ENCODE measurements at places on chromosomes 1 and 21.

- DNase-seq, result no peak
Measured at GRCh38 chr1:55635856-55636255, 420.7 kb upstream of the USP24 start.

DNA sequence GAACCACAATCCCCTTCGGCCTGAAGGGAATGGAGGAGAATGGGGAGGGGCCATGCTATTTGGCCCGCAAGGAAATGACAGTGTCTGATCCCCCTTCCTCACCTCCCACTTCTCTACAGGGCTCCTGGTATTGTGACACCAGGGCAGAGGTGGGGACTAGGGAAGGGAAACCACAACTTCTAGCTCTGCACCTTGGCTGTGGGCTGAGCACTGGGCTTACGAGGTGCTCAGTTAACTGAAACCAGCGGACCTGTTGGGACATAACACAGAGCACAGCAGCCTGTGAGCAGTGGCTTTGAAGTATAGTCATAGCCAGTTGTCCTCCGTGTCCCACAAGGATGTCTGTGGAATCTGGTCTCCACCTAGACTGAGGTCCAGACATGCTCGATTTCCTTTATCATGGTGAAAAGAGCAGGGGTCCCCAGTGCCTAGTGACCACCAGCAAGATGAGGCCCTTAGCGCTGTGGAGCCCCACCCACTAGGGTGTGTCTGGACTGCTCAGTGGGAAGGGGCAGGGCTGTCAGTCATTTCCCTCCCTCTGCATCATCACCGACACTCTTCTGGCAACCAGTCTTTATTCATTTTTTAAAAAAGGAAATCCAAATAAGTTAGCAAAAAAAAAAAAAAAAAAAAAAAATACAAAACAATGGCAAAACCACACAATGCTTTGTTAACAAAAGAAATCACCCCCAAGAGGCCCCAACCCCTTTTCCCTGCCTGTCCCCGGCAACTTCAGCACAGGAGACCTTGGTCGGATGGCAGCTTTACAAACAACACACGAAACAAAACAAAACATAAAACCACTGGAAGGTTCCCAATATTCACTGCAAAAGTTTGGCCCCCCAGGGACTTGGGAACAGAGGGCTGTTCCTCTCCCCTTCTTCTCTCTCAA lies 3.0 kb downstream of the MYOG start:
- no peak for DNase-seq

DNA sequence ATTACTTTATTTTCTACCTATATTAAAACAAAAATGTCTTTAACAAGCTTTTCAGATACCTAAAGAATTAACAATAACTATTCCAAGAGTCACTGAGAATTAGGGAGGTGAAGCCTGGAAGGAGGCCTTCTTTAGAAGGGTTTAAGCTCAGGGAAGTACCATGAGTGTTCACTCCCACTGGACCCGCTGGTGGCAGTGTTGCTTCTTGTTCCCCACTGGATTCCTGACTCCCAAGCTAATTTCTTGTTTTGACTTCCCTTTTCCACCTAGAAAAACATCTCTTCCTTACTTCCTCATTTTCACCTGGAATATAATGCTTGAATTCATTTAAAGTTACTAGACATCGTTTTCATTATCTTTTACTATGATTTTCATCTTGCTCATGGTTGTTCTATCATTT lies 264.2 kb downstream of the HMCN1 start:
- no peak for DNase-seq

GRCh38 chr1:11071463-11072215 lies 11.8 kb upstream of the SRM start:
- no peak for DNase-seq

GRCh38 chr21:43893536-43894205 lies 28.6 kb downstream of the AGPAT3 start:
- DNase-seq, result no peak

DNA sequence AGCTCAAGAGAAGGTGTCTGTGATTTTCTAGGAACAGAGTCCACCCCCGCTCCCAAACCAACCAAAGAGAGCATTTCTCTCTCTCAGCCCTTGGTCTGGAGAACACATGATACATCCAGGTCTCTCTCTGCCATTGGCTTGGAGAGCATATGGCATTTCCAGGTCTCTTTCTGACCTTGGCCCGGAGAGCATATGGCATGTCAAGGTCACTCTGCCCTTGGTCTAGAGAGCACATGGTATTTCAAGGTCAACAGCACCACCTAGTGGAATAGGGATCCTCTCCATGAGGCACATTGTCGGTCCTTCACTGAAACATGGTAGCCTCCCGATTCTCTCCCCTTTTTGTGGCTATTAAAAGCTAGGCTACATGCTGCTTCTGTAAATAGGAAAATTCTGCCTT lies 437.7 kb upstream of the OLFM3 start:
- DNase-seq, result no peak

DNA sequence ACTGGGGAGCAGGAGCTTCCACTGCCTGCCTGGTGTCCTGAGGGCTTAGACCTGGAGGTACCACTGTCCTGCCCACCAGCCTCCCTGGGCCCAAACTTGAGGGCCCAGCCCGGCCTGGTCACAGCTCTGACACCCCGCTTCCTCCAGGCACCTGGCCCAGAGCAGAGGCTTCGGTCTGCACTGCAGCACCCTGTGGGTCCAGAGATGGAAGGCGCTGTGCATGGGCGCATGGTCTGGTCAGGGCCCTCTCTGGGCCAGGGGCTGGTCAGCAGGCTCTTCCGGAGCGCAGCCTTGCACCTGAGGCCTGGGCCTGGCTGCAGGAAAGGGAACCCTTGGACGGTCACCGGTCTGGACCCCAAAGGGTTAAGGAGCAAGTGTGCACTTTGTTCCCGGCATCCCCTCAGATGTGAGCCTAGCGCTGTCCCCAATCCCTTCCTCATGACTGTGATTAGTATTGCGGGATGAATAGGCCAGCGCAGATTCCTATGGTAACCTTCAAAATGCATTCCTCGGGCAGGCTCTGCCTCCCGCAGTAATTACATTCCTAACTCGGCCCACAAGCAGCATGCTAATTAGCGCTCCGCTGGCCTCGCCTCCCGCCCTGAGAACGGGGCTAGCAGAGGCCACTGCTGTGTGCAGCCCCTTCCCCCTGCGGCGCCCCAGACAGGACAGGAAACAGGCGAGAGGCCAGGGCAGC lies 36.3 kb downstream of the PRDM16 start:
- DNase-seq, result no peak

GRCh38 chr1:226895644-226896043 lies 25.2 kb downstream of the PSEN2 start:
- DNase-seq, result no peak

DNA sequence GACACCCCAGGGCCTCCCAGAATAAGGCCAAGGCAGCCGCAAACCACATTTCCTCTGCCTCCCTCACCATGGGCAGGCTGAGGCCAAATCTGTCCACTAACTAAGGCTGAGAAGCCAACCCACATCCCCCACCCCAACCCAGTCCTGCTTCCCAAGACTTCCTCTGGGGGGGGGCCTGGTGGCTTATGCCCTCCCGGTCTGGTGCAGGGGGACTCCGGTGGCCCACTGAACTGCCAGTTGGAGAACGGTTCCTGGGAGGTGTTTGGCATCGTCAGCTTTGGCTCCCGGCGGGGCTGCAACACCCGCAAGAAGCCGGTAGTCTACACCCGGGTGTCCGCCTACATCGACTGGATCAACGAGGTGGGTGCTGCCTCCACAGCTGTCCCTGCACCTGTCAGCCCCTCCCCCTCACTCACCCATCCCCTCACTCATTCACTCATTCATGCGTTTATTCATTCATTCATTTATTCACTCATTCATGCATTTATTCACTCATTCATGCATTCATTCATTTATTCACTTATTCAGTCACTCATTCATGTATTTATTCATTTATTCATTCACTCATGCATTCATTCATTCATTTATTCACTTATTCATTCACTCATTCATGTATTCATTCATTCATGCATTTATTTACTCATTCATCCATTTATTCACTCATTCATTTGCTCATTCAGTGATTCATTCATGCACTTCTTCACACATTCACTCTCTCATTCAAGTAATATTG lies 7.3 kb downstream of the CTRC start:
- no peak for DNase-seq

DNA sequence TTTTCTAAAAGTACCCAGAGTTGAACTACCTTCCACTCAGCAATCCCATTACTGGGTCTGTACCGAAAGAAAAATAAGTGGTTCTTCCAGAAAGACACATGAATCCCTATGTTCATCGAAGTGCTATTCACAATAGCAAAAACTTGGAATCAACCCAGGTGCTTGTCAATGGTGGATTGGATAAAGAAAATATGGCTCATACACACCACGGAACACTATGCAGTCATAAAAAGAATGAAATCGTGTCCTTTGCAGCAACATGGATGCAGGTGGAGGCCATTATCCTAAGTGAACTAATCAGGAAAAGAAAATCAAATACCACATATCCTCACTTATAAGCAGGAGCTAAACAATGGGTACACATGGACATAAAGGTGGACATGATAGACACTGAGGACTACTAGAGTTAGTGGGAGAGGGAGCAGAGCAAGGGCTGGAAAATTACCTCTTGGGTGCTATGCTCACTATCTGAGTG lies 32.9 kb upstream of the JUN start:
- no peak for DNase-seq

DNA sequence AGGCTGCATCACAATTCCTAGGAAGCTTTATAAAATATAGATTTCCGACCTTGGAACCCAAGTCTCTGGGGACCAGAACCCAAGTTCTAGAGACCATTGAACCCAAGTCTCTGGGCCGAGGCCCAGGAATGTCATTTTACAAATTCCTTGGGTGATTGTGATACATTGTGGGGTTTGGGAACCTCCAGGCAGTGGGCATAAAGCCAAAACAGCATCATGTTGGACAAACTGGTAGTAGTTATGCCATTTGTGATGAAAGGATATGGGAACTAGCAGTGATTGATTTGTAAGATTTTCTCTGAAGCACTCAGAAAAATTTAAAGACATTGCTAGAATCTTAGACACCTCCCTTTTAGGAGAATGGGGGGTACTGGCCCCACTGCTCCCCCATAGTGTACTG lies 160.2 kb downstream of the HIVEP3 start:
- no peak for DNase-seq

GRCh38 chr1:83060651-83061390 lies 938.1 kb downstream of the TTLL7 start:
- DNase-seq, result no peak

- DNase-seq, result no peak
Measured at GRCh38 chr21:26843933-26844257, 1.3 kb downstream of the ADAMTS1 start.

GRCh38 chr1:115107516-115108260 lies 18.4 kb upstream of the TSPAN2 start:
- no peak for DNase-seq

GRCh38 chr1:44661781-44662682 lies 12.2 kb downstream of the TMEM53 start:
- no peak for DNase-seq

- no peak for DNase-seq
Measured at GRCh38 chr1:202126426-202126825, 3.7 kb downstream of the GPR37L1 start.

DNA sequence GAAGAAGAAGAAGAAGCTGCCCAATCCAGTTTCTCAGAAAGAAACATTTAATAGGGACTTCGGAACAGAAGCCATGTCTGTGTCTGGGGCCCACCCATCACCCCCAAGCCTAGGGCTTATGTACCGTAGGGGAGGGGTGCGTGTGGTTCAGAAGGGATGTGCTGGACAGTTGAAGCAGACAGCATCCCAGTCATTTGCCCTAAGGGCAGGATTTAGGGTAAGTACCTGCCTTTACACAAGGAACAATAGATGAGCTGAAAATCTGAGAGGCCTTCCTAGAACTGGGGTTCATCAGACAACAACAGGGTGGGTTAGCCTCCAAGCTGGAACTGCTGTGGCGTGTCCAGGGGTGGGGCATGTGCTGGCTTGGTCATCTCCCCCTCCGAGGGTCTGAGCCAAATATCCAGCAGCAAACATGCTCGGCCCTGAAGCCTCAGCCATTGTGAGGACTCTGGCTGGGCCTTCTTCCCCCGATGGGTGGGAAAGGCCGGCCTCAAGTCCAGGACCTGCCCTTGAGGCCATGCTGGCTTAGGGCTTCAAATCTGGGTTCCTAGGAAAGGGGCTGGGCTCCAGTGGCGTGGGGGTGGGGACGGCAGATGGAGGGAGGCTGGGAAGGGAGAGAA lies 12.1 kb downstream of the CSTB start:
- DNase-seq, result no peak

GRCh38 chr1:151980287-151981177 lies 13.1 kb downstream of the S100A10 start:
- no peak for DNase-seq

DNA sequence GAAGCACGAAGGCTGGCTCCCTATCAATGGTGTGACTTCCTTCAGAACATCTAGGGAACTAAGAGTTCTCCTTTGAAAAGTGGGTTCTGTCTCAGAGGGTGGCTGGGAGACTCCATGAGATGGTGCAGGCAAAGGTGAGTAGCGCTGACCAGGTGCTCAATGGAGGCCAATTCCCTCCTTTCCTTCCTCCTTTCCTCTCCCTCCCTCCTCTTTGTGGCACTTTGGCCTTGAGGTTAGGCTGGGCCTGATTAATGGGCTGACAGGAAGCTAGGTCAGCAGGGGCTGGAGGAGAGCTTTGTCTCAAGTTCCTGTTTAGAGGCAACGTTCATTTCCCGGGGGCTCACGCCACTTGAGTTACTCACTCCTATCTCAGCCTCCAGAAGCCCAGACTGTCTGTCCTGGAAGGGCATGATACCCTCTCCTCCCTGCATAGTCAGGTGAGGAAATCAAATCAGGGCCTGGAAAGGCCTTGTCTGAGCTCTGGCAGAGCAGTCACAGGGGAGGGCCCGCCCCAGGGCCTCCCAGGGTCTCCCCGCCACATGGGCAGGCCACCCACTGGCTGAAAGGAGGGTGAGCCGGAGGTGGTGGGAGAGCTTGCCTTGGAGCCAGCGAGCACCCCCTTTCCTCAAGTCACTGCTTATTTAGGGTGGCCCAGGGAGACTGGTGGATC lies 58.4 kb upstream of the SSBP3 start:
- no peak for DNase-seq

GRCh38 chr1:59520827-59521418 lies 224.0 kb downstream of the FGGY start:
- no peak for DNase-seq

DNA sequence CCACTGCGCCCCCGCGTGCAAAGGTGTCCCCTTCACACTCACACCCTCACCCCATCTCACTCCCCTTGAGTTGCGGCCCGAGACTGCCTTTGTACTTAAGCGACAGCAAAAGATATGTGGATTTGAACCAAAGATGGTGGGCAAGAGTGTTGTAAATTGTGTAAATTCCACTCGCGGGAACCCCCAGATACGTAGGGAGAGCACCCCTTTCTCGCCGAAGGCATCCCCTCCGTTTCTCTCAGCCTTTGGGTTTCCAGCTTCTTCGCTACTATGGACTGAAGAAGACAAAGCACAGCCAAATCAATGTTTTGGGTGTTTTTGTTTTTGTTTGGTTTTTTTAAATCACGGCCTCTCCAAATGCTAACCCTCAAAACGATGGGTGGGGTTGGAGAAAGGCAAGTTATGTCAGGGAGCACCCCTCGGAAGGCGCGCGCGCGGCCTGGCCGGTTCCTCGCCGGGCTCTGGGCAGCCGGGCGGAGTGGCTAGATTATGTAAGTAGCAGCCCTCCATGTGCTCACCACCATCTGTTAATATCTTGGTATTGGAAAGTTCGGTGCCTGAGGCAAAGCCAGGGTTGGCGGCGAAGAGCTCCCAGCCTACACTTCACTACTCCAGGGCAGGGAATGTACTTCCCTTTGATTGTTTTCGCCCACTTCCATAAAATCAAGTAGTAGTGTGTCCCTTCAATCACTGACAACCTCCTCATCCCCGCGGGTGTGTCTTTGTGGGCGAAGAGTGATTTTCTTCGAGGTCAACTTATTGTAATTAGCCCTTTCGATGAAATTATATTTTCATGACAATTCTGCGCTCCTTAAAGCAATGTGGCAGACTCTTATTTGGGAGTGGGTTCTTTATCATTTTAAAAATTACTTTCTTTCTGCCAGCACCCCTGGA lies 4.0 kb upstream of the PROX1 start:
- DNase-seq, result no peak
